ENCODE measurements at places on chromosomes 12 and 14.

GRCh38 chr14:32818581-32818980, 120.1 kb upstream of the NPAS3 start:
- DNase-seq: no peak

- DNase-seq: no peak
Measured at GRCh38 chr12:128290938-128291337, 24.0 kb downstream of the TMEM132C start.

GRCh38 chr12:69042970-69043369, 110.0 kb upstream of the CPM start:
- DNase-seq: peak; percentile 5

- DNase-seq: no peak
Measured at GRCh38 chr12:80045594-80045993, 53.7 kb upstream of the OTOGL start.

- no peak for DNase-seq
Measured at GRCh38 chr14:75627406-75627805, 33.3 kb downstream of the ERG28 start.

DNA sequence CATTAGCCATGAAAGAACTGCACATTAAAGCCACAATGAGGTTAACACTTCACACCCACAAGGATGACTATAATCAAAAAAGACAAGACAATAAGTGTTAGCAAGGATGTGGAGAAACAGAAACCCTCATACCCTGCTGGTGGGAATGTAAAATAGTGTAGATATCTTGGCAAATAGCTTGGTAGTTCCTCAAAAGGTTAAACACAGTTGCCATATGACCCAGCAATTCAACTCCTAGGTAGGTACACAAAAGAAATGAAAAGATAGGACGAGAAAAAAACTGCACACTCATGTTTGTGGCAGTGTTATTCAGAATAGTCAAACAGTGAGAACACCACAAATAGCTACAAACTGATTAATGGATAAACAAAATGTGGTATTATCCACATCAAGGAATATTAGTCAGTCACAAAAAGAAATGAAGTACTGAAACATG, 93.5 kb downstream of the ATXN2 start:
- DNase-seq: no peak

GRCh38 chr12:112979041-112979680, 842 bp downstream of the OAS2 start:
- no peak for DNase-seq

DNA sequence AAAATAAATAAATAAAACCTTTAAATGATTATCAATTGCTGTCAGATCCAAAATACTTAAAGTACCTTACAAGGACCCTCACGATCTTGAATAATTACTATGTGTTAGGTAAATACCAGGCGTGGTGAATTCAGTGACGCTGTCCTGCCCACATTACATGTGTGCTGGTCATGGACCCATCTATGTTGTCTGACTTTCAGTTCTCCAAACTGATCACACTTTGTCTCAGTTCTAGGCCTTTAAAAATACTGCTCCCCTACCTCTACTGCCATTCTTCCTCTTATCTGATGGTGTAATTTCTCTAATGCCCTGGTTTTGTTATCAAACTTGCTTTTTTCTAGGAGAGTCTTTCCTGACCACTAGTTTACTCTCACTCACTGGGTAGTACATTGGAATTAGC, 520.7 kb downstream of the TRHDE start:
- no peak for DNase-seq

- no peak for DNase-seq
Measured at GRCh38 chr12:111597831-111598636, 1.1 kb downstream of the ATXN2 start.

GRCh38 chr14:49193332-49194065, 392.7 kb downstream of the RPS29 start:
- DNase-seq: no peak

GRCh38 chr12:2053691-2054090, 904 bp downstream of the CACNA1C start:
- DNase-seq: no peak

DNA sequence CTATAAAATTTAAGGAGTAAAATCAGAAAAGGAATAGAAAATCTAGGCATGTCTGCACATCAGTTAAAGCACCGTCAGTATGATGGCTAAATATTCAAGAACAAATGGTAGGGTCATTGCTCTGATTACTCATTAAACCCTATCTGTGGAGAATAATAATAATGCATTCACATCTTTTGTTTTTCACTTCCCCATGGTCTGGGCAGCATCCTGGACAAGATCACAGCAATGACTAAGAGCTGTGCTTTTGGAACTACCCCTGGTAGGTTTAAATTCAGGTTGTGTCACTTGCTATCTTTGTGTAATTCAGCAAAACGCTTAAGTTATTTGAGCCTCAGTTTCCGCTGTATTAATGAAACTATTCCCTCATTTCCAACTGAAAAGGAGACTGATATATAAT, 33.1 kb downstream of the C12orf42 start:
- DNase-seq: no peak

DNA sequence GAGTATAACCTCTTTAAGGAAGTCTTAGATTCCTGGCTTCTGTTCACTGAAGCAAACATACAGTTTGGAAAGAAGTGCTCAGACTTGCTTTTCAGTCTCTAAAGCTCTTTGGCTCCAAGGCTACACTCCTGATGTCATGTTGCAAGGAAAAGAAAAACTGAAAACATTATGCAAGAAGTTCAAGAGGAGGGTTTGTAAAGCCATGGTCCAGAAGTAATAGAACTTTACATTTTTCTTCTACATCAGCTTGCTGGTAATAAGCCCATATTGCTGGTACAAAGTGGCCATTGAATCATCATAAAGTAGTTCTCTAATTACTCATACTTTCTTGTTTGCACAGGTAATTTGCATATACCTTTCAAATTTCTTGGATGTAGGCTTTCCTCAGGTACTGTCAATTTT, 83.6 kb downstream of the BBS10 start:
- DNase-seq: no peak

DNA sequence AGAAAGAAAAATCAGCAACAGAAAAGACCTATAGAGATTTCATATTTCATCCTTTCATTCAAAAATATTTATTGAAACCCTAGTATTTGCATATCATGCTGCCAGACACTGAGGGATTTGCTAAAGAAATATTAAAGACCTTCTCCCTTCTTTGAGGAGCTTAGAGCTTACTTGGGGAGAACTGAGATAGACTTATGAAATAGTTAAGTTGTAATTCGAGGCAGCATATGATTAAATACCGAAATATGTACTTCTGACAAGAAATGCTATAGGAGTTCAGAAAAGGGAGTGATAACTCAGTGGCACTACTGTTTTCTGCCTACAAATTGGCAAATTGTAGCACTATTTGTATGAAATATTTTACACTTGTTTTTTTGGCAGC, 59.1 kb downstream of the PLXNC1 start:
- DNase-seq: no peak

DNA sequence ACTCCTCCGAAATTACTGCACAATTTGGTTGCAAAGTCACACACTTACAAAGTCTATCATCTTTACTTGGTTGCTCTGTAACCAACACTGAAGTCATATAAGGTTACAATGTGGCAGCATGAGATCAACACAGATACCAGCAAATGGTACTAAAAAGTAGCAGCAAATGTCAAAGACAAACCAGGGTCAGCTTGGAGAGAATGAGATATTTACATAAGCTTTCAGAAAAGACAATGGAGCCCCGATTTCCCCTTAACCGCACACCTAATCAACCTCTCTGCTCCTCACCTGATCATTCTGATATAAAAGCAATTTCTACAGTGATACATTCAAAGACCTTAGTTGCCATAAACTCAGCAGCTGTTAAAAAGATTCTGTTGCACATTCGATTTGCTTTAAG, 76.4 kb upstream of the FOXN3 start:
- DNase-seq: no peak

DNA sequence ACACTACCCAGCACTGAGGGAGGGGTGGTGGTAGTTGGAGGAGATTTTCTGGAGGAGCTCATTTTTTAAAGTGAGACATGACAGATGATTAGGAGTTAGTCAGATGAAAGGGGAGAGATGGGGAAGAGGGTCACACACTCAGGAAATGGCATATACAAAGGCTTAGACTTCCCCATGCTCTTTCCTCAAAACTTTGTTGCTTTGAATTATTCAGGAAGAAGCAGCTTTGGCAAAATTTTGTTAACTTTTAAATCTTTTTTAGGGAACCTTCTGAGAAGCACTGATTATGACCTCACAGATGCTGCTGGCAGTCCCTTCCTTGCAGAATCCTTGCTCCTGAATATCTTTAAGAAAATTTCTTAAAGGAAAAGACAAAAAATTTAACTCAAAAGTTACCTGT, 19.8 kb downstream of the ALDH6A1 start:
- DNase-seq: no peak

GRCh38 chr14:55665067-55665675, 85.2 kb downstream of the KTN1 start:
- DNase-seq: no peak

DNA sequence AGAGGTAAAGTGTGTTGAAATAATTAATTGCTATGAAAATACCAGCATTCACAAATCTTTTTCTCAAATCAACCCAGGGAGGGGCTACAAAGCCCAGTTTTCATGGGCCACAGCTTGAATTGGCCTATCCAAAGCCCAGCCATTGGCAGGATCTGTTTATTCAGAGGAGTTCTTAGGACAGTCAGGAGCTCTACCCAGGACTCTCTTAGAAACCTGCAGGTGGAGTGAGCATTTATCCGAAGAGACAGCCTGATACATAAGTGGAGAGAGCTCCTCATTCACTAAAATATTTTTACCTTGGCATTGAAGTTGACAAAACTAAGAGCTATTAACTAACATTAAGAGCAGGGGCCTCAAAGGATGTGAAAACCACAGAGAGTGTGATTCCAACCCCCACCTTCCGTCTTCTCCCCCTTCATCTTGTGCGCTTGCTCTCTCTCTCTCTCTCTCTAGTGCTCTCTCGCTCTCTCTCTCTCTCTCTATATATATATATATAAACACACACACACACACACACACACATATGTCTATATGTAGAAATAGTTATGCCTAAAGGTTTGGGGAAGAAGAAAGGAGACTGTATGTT, 315.5 kb downstream of the SNAPC1 start:
- DNase-seq: no peak

DNA sequence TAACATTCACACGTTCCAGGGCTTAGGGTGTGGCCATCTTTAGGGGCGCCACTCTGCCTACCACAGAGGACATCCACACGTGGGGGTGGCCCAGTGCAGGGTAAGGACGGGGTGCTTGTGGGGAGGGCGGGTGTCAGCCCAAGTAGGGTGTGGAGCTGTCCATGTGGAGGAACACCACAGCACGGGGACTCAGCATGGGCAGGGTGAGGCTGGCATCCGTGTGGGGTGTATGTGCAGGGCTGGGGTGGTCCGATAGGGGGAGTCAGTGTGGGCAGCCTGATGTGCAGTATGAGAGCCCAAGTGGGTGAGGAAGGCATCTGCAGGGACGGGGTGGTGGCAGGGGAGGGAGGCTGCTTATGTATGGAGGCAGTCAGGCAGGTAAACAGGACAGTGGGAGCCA, 17.7 kb downstream of the PSMC1 start:
- no peak for DNase-seq

- no peak for DNase-seq
Measured at GRCh38 chr12:58732894-58733293, 187.4 kb downstream of the LRIG3 start.

DNA sequence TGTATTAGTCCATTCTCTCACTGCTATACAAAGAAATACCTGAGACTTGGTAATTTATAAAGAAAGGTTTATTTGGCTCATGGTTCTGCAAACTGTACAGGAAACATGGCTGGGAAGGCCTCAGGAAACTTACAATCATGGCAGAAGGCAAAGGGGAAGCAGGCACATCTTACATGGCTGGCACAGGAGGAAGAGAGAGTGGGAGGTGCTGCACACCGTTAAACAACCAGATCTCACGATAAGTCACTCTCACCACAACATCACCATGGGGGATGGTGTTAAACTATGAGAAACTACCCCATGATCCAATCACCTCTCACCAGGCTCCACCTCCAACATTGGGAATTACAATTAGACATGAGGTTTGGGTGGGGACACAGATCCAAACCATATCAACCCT, 191.8 kb upstream of the PLXNC1 start:
- no peak for DNase-seq

DNA sequence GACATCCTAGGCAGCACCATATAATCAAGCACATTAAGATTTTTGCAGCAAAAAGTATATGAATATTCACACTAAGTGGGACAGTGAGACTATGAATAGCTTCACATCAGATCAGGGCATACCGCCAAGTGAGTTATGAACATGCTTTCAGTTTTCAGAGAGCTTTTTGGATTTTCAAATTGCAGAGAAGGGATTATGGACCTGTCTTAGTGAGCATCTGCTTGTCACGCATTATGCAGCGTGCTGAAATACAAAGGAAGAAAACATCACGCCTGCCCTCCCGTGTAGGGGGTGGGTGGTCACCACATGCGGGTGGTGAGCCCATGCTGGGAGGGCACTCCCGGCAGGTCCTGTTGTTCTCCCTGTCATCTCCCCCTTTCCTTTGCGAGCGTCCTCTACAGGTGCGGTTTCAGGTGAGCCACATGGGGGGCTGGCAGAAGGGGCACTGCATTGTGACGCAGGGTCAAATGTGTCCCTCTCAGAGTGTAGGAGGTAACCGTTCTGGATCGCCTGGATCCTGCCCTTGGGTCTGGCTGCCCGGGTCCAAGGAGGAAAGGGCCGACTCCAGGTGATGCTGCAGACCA, 42.6 kb downstream of the TRAF3 start:
- no peak for DNase-seq

GRCh38 chr12:121799842-121800693, 3.7 kb upstream of the SETD1B start:
- DNase-seq: no peak

DNA sequence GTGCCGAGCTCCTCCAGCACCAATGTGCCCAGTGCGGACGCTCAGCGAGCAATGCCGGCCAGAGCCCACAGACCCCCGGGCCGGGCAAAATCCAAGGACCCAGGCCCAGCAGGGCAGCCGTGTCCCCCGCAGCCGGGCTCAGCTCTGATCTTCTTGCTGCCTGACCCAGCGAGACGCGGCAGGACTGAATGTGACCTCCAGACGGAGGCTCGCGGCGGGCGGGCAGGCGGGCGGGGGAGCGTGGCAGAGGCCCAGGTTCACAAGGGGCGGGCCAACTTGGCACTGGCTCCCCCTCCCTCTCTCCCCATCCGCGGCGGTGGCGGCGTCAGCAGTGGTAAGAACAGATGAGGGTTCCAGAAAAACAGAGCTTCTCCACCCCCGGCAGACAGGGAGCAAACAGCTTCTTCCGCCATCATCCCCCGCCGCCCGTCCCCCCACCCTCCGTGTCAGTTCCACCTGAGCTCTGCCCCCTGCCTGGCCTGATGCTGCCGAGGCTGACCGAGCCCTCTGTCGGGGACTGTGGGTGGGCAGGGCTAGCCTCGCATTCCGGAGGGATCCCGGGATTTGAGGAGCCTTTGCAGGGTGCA, 94.3 kb downstream of the RFLNA start:
- DNase-seq: no peak

DNA sequence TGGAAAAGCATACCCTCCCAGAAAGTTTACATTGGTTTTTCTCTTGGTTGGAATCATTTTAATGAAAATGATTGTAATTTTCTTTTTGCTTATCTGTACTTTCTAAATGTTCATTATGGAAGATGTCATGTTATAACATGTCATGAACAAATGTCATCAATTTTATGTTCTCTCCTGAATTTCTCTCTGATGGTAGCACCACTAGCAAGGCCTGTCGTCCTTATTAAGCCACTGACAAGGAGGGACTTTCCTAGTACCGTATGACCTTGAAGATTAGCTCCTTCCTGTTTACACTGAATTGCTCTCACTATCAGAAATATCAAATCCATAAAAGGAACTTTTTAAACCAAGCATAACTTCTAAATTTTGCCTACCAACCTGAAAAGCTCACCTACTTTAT, 99.0 kb downstream of the ESR2 start:
- no peak for DNase-seq

- DNase-seq: no peak
Measured at GRCh38 chr12:83123039-83123438, 436.3 kb downstream of the TMTC2 start.
